ENCODE measurements at places on chromosomes 5 and 9.

GRCh38 chr5:96022971-96023370 is 61.3 kb upstream of the ELL2 start:
- no peak for DNase-seq

- DNase-seq = no peak
Observed at GRCh38 chr5:170426149-170426767, 37.1 kb upstream of the KCNMB1 start.

DNA sequence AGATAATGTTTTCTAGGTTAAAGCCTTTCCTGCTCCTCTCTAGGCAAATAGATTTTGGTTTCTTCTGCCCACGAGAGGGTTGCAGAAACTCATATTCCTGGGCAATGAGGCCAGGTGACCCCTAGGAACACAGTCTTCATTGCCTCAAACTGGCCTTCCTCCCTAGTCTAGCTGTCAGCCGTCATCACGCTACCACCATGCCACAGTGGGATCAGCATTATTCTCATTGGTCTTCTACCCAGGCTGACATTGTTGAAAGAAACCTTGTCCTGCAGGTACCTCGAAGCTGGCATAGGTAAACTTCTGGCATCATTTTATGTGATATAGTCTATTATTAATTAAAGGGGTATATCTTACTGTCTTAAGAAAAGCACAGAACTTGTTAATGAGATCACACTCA is 51.1 kb downstream of the ELL2 start:
- no peak for DNase-seq

- no peak for DNase-seq
Observed at GRCh38 chr5:89573345-89573744, 690.4 kb upstream of the MEF2C start.
